Nucleus accumbens (tissue), 56 donors: ENCODE measurements at places on chromosomes 1 and 21.

DNA sequence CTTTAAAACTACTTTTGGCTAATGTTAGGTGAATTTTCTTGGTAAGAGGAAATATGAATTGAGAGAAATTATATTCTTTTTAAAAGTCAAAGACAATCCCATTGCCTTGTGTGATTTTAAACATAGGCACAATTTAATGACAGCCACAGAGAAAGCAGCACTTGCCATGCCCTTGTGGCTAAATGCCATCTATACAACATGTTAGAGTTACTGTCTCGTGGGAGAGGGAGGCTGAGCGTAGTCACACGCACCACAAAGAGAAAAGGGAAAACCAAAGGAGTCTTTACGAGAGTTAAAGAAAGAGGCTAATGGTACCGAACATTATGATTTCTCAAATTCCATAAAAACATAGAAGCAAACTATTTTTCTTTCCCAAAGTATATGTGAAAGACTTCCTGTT is 537.9 kb downstream of the PTPRC start:
- no peak for DNase-seq

- DNase-seq: no peak
Observed at GRCh38 chr1:89295187-89295586, 22.5 kb upstream of the GBP5 start.

DNA sequence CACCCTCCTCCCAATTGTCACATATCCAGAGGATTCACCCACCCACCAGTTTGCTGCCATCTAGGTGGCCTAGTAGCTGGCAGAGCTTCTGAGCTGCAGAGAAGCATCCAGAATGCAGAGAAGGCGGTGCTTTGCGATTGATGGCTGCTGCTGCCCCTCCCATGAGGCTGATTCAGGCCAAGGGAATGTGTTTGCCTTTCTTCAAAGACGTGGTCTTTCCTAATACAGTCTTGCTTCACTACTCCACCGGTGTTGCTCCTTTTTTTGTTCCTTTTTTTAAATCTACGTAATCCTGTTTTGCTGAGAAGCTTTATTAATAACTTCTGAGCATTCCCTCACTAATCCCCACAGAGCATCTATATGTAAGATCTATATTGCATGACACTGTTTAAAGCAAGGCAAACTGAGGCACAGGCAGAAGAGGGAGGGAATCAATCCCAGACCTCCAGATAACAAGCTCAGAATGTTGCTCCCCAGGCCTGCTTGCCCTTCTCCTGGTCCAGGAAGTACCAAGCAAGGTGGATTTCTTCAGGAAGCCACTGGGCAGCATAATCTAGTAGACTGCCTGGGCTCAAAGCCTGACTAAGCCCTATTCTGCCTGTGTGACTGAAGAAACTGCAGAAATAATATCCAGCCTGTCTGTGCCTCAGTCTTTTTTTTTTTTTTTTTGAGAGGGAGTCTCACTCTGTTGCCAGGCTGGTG is 275.5 kb upstream of the FMN2 start:
- DNase-seq: no peak

- no peak for DNase-seq
Observed at GRCh38 chr1:192445839-192446489, 129.2 kb downstream of the RGS21 start.

DNA sequence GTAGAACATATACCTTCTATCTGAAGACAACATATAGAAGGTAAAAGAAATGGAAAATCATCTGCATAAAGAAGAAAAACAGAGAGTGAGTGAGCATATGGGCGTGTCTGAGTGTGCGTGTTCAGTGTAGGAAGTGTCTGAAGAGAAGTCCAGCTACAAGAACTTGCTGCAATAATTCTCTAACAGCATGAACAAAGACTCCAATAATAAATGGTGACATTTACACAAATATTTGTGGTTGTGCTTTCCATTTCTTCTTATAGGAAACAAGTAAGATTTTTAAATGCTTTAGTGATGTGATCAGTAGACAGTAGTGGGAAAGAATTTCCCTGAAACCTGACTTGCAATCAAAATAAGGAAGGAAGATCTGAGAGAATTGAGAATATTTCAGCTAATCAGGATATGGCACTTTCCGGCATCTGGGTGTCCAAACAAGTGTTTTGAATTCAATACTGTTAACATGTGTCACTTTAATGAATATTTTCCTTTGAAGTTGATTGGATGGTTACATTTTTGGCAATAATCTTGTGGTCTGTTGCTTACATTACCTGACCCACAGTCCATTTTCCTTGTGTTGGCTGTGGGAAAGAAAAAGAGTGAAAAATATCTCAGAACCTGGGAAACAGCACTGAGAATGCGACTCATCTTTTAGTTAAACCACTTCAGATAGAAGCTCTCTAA is 154.0 kb downstream of the TGFB2 start:
- no peak for DNase-seq

DNA sequence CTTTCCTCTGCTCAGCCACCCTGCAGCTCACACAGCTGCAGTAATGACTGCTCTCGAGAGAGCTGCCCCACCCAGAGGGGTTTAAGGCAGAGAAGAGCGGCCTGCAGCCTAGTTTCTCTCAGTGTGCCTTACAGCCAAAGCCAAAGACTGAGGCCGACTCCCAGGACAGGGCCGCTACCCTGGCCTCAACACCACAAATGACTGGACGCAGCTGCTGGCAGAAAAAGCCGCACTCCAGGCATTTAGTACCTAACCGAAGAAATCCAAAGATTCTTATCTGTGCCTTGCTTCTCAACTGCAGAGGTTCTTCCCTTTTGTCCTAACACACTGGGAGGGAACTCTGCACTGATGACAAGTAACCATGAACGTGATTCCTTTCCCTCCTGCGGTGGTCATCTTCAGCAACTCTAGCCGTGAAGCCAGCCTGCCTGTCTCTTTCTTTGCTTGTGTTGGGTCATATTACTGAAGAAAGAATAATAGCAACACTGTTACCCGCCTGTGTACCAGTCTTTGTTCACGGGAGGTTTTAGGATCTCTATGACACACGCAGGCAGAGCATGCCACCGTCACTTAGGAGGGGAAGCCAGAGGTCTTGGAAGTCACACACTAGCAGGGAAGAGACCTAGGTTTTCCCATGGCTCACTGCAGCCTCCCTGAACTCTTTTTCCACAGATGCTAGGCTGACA is 202.7 kb downstream of the RHOU start:
- DNase-seq: peak; percentile 41

- no peak for DNase-seq
Observed at GRCh38 chr1:200891774-200892157, 2.9 kb upstream of the INAVA start.

- DNase-seq: no peak
Observed at GRCh38 chr1:156126630-156127534, 12.4 kb downstream of the LMNA start.

GRCh38 chr1:157948312-157949073 is 45.0 kb upstream of the KIRREL1 start:
- no peak for DNase-seq

DNA sequence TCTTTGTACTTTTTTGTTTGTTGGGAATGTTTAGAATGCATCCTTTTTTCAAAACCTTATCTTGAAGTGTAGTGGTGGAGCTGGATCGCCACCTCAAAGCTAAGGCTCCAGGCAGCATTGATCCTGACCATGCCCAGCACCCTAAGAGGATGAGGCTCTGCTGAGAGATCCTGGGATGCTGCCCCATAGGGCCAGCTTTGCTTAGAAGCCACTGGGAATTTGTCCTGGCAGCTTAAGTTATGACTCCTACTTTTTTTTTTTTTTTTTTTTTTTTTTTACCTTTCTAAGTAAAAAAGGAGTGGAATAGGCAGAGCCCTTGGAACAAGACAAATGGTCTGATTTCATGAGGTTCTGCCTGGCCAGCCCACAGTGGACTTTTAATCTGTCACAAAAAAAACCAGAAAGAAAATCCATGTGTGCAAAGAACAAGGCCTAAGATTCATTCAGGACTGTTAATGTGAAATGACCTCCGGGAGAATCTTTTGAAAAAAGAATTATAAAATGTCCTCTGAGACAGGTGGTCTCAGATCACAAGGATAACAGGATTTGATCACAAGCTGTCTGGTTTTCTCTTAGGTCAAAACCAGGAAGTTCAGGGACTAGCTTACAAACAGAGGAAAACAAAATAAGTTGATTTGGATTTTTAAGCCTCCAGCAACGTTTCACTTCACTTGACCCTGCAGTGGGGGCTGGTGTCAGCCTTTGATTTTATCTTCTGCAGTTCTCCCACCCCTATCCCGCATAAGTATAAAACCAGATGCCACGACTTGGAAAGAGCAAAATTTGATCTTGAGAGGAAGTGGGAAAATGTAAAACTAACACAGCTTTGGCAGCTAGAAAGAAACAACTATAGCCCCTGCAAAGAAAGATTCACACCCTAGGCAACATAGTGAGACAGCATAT is 25.9 kb upstream of the RAP1A start:
- no peak for DNase-seq

DNA sequence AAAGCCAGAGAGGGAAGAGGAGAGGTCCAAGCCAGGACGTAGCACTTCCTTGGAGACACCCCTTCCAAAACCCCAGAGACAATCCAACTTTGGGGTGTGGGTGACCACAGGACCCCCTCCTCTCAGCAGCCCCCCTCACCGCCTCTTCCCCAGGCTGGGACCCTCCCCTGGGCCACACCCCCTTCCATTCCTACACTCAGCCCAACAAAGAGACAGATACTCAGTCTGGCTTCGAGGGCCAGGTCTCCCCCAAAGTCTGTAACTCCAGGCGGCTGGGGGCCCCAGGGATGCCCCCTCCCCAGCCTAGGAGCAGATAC is 1.4 kb downstream of the MEX3A start:
- no peak for DNase-seq

- no peak for DNase-seq
Observed at GRCh38 chr1:89951766-89952604, 42.9 kb upstream of the ZNF326 start.

GRCh38 chr21:41361786-41362604 is at the start of gene MX2:
Gene MX2, plus strand, starts transcription at chr21:41362027. Its CDS starts 14,880 bp downstream, at chr21:41376907.
- DNase-seq: no peak

- no peak for DNase-seq
Observed at GRCh38 chr1:214301526-214301925, 20.6 kb downstream of the SMYD2 start.

DNA sequence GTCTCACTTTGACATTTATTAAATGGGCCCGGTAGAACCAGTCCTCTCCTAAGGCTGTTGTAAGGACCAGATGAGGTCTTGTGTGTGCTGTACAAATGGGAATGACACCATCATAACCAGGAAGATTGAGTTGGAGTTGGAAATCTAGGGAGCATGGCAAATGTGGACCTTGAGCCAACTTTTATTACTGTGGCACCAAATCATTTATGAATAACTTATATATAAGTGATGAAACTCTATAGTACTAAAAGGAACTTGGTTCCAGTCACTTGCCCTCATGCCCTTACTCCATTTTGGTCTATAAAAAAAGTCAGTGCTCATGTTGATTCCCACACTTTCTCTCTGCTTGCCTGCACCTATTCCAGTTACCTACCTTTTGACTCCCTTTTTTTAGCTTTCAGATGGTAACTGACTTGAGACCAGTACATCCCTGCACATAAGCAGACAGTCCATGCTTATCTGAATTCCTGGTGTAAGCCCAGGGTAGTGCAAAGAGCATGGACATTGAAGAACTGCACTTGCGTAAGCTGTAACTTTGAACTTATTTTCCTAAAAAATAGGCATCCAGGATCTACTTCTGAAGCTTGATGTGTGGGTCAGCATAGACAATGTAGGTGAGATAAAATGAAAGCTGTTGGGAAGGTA is 210.6 kb downstream of the PBX1 start:
- DNase-seq: no peak

DNA sequence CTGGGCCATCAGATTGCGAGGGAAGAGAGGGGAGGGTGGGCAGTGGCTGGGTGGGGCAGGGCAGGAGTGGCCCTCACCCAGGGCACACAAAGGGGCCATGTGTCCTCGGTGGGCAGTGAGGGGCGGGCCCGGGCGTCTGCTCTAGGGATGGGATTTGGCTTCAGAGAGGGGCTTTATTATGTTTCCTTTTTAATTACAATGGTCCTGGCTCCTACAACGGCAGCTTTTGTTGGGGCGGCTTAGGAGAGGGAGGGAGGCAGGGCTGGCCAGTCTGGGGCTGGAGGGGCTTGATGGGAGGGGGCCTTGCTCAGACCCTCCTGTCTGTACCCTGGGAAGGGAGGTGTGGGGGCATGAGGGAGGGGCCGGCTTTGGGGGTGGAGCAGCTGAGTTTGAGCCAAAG is 102.8 kb upstream of the WNT4 start:
- no peak for DNase-seq

GRCh38 chr1:113073479-113073950 is 517 bp downstream of the LRIG2 start:
- DNase-seq: peak; percentile 68

- DNase-seq: no peak
Observed at GRCh38 chr1:115296981-115297380, 41.1 kb downstream of the NGF start.

GRCh38 chr1:5598824-5599395 is 393.3 kb downstream of the NPHP4 start:
- no peak for DNase-seq

- no peak for DNase-seq
Observed at GRCh38 chr1:59089922-59090457, 206.9 kb upstream of the FGGY start.

DNA sequence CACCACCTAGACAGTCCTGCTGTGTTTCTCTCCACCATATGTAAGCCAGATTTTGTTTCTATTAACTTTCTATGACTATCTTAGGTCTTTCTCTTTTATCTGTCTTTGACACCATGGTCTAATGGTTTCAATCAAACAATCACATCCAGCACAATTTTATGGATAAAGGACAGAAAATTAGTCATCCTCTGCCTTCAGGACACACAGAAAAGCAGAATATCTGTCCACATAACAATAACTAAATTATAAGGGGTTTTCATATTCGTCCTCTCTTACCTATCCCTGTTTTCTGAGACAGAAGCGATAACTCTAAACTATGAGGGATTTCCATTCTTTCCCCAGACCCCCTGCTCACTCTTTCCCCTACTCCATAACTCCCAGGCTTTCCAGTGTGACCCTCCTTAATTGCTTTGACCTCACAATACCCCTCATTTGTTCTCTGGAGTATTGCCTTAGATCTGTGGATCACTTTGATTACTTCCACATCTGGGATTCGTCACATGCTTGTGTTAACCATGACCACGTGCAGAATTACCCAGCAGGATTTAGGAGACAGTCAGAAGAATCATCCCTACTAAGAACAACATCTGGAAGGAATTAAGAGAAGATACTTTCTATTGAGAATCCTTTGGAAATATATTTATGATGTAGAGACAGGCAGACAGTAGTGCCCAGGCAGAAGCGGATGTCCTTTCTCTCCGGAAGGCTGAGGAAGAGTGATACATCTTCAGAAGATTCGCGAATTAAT is 108.2 kb upstream of the GREM2 start:
- DNase-seq: no peak

DNA sequence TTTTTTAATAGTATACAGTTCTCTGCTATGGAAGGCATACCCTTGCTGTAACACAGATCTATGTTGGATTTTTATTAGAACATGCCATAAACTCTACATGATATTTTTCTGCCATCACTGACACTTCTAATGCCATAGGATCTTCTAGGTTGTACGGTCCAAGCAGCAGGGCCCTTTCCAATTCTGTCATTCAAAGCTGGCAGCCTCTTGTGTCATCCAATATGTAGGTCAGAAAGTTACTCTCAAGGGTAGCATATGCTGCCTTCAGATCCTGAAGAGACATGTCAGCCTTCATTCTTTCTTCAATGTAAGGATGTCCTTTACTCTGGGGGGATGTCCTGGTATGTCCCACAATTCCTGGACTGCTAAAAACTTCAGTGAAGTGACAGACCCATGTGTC is 629.2 kb upstream of the USP24 start:
- no peak for DNase-seq
